NCI-H524 treated with DMSO at 0.1 percent for 48 hours (cell line): ENCODE measurements at places on chromosomes 16 and 17.

- no peak for DNase-seq
Measured at GRCh38 chr16:85306071-85306792, 194.0 kb upstream of the CIBAR2 start.

DNA sequence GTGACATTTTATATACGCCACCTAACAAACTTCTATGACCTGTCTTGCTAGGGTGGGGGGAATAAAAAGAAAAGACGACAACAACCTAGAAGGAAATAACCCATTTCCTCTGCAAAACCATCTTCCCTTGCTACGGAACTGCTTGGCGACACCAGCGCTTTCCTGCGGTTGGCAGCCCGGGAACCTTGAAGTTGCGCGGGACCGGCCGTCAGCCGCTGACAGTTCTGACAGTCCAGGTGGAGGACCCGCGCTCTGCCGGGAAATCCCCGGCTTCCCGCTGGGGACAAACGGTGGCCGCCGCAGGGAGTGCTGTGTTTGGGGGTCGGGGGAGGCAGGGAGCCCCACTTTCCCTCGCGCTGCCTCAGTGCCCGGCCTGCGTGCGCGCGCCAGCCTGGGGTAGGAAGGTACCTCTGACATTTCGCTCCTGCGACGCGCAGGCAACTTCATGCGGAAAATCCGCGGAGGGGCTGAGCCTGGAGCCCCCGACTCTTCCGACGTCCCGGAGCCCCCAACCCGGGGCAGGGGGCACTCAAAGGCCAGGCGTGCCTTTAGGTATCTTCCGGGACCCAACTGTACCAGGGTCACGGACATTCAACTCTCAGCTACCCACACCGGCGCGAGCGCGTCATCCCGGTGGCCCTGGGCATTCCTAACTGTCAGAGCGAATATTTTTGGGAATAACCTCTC is 516 bp downstream of the SLC16A6 start:
- DNase-seq, result no peak

- no peak for DNase-seq
Measured at GRCh38 chr17:66044083-66044482, 147.8 kb downstream of the CEP112 start.

DNA sequence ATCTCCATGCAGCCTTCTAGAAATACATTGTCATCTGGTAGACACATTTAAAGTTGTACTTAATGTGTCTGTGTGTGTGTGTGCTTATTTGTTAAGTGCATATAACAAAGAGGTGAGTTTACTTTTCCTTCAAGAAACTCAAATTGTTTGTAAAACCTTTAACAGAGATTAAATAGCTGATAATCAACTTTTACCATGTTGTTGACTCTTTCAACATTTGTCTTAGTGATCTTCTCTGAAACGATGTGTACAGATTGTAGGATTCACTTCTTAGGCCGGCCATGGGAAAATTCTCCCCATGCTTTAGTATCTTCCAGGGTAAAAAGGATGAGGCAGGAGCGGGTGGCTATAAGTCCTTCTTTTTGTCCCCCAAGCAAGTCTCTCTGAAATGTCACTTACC is 292.9 kb upstream of the MAF start:
- DNase-seq, result no peak

DNA sequence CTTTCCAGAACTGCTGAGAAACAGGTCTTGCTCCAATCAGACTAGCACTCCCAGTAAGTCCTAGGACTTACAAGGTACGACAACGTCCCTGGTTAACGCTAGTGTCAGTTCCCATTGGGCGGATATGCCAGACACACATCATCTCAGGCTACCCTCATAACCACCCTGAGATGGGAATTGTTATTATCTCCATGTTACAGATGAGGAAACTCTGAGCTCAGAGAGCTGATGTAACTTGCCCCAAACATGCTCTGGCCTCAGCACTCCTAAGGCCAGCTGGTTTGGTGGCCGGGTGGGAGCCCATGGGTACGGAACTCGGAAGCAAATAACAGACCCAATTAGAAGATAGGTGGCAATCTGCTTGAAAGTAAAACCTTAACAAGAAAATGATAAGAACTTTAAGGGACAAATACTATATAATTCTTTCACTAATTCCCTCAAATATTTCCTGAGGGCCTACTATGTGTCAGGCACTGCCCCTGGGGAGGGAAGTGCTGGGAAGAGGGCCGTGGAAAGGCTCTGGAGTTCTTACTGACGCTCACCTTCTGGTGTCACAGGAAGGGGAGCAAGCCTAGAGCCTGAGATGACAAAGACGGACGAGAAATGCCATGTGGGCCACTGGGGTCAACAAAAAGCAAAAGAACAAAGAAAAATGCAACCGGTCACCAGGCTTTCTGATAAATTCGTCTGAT is 6.9 kb downstream of the CREBBP start:
- DNase-seq, result no peak

DNA sequence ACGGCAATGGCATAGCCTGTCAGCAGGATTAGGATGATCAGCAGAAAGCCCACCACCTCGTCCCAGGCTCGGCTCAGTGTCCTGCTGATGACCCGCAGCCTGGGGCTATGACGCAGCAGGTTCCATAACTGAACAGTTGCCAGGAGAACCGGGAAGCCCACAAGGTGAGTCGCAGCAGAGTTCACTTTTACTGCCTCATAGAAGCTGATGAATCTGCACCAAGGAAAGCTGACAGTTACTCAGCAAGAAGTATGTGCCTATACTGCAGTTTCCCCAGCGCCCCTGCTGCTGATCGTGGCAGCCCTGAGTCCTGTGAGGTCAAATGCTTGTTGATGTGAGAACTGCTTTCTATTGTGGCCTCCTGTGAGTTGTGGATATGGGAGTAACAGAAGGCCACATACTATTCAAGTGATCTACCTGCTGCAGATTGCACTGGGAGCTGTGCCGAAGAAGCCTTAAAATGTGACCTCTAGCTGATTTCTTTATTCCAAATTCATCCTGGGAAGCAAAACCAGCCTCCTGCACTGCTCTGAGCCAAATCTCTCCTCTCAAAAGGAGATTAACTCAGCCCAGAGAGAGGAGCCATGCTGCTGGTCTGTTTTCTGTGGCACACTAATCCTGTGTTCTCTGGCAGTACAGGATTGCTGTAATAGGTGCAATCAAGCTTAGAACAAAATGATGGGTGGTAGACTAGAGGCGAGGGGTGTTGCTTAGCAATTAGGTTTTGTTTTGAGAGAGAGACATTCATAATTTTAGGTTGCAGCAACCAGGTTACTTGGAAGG is 38.8 kb downstream of the IST1 start:
- no peak for DNase-seq

GRCh38 chr16:3999479-4000325 is 116.5 kb downstream of the ADCY9 start:
- peak; percentile 63 for DNase-seq

DNA sequence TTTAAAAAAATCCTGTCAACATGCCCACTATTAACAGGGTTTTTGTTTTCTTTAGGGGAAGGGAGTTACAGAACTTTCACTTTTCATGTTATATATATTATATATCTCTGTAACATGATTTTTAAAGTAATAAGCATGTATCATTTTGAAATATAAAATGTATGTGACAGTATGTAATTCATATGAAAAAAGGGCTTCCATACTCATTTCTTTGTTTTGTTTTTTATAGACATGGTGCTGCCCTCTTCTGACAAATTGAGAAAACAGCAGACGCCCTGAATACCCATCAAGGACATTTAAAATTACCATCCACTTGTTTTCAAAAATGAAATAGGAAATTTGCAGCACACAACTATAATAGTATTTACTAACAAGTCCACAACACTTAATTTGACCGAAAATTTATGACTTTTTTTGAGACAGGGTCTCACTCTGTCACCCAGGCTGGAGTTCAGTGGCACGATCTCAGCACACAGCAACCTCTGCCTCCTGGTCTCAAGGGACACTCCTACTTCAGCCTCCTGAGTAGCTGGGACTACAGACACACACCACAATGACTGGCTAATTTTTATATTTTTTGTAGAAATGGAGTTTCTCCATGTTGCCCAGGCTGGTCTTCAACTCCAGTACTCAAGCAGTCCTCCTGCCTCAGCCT is 30.4 kb downstream of the CFDP1 start:
- no peak for DNase-seq

DNA sequence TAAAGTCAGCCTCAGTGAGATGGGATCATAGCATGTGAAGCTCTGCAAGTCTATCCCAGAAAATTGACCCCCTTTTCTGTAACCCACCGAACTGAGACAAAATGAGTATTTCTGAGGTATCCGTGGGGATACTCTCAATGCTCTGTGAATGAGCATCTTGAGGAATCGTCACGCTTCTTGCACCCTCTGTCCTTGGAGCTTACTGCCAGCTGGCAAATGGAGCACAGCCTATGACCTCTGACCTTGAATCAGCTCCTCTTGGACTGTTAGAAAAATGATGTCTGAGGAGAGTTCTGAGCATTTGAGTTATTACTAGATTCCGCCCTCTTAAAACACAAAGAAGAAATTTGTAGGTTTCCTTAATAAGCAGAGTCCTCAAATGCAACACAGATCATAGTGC is 342.1 kb downstream of the ZFHX3 start:
- DNase-seq, result no peak

DNA sequence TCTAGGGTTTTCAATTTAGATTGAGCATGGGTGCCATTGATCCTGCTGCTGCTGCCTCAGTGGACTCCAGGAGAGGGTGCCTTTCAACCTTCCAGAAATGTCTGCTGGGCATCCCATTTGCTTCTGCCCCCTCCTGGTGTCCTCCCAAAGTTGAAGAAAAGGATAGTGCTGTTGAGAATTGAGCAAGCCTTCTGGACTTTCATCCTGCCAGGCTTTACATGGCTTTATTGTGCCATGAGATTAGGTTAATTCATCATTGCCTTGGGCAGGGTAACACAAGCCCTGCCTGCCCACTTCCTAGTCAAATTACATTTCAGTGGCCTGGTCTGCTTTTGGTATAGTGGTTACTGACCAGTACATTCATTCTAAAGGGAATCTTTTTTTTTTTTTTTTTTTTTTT is 17.9 kb upstream of the TANGO6 start:
- no peak for DNase-seq

DNA sequence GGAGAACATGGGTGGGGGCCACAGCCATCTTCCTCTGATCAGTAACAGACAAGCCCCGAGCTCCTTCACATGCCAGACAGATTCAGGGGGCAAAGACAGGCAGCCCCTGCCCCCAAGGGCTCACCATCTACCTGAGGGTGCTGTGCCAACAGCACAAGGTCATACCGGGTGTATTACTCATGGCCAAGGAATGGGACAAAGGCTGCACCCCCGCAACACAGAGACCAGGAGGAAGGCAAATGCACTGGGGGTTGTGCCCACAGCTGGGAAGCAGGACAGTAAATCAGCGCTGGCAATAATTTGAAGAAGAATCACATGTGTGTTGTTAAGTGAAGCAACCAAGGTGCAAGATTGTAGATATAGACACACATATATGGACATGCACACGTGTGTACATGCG is 137.1 kb downstream of the C16orf95 start:
- DNase-seq, result no peak

DNA sequence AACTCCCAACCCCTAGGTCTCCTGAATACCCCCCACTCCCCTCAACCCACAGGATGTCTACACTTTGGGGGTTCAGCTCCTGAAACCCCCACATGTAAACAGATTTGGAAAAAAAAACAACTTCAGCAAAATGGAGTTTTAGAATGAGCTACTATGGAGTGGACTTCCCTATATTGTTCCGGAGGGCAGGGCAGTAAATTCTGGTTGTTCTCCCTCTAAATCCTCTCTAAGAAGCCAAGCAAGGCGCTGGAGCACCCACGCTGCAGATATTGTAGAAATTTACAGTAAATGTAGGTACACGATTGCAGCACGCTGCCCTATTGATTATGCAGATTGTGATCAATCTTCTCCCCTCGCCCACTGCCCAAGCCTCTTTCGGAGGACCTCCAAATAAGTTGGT is 8.5 kb upstream of the ZFHX3 start:
- DNase-seq, result no peak

DNA sequence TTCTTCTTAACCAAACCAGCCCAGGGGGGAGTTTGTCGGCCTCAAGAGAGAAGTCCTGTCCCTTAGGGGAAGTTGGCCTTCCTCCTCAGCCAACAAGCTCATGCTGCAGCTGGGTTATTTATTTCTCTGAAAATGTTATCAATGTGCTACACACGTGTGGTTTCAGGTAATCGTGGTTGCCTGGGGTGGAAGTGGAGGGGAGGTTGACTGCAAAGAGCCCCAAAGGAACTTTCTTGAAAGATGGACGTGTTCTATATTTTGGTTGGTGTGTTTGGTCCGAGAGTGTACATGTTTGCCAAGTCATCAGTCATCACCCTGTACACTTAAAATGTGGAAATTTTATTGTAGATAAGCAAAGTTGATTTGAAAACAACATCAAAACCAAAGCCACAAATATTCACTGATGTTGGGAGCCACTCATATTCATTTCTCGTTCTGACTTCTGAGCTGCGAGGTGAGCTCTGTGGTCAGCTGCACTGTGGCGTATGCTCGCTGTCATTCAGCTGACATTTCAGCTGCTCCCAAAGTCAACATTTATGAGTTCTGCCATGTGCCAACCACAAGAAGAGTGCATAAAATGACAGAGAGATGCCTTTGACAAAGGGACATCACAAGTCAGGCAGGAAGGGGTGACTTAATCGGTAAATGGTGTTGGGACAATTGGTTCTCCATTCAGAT is 26.5 kb upstream of the ADGRG1 start:
- DNase-seq, result no peak

DNA sequence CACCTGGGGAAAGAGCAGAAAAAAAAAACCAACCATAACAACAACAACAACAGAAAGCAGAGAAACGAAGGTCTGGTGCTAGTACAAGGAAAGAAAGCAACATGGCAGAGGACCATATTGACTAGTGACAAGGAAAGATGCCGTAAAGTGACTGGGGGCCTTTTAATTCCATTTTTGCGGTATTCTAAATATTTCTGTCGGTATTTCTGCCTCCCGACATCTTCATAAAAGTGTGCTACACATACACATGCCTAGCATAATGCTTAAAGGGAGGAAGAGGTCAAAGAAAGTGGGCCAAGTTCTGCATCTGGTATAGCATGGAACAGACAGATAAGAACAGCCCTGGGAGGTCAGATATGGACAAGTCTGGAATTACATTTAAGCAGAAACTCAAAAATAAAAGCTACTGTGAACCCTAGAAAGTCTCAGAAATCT is 19.5 kb upstream of the RNF43 start:
- DNase-seq, result no peak

DNA sequence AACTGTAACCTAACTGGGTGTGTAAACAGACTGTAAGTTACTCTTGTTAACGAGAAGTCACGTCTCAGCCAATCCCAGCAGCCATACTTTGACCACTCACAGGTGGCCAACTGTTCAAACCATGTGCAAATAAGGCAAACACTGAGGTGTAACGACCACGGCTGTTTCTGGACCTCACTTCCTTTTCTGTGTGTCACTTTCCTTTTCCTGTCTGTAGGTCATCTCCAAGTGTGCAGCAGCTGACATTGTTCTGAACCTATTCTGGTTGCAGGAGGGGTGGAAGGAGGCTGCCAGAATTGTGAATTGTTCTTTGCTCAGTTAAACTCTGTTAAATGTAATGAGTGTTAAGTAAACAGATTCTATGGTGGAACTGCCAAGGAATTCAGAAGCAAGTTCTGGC is 627.4 kb downstream of the KCNJ2 start:
- no peak for DNase-seq

- DNase-seq, result no peak
Measured at GRCh38 chr17:78342449-78343186, 17.3 kb downstream of the SOCS3 start.

- DNase-seq, result no peak
Measured at GRCh38 chr16:20393801-20394577, 10.5 kb downstream of the PDILT start.

- DNase-seq, result no peak
Measured at GRCh38 chr17:10077561-10078299, 120.7 kb downstream of the GAS7 start.

GRCh38 chr16:68590201-68590994 is 51.3 kb downstream of the ZFP90 start:
- peak; percentile 9 for DNase-seq

GRCh38 chr17:77579682-77580081 is 378.8 kb upstream of the TNRC6C start:
- no peak for DNase-seq
